ENCODE measurements at places on chromosomes 13 and 19.

GRCh38 chr13:110409581-110409992 is 102.5 kb downstream of the COL4A2 start:
- peaks cover 2% of the 10 kb centered on the region for H3K4me1 ChIP-seq
- no peaks in the 10 kb centered on the region for H3K36me3 ChIP-seq
- no peak overlapping the region for H3K27ac ChIP-seq
- peaks cover 86% of the 10 kb centered on the region for H3K27me3 ChIP-seq

GRCh38 chr13:77966671-77967070 is 48.0 kb upstream of the EDNRB start:
- H3K4me3 ChIP-seq, result no peak overlapping the region
- no peaks in the 10 kb centered on the region for H3K36me3 ChIP-seq
- no peak overlapping the region for H3K27ac ChIP-seq
- H3K27me3 ChIP-seq, result no peaks in the 10 kb centered on the region
- no peak for DNase-seq

DNA sequence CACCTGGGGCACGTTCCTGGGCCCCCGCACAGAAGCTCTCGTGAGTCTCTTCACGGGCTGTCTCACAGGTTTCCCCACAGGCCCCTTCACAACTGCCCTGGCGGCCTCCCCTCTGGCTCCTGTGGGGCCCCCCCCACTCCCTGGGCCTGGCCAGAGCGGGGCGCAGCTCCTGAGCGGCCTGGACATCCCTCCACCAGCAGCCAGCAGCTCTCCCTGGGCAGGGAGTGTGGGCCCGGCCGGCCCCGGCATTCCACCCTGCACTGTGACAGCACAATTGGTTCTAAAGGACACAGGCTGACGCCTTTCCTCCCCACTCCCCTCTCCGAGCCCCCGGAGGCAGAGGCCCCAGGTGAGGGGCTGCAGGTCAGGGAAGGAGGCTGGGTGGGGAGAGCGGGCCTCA is 9.5 kb upstream of the TIMM13 start:
- DNase-seq, result no peak
- H3K27me3 ChIP-seq, result no peaks in the 10 kb centered on the region
- H3K4me3 ChIP-seq, result no peak overlapping the region
- H3K36me3 ChIP-seq, result peaks cover 25% of the 10 kb centered on the region
- H3K27ac ChIP-seq, result no peak overlapping the region

- H3K27ac ChIP-seq, result no peak overlapping the region
- H3K27me3 ChIP-seq, result no peaks in the 10 kb centered on the region
- peaks cover 7% of the 10 kb centered on the region for H3K36me3 ChIP-seq
- H3K4me3 ChIP-seq, result no peak overlapping the region
Measured at GRCh38 chr13:44976196-44976595, 13.1 kb downstream of the NUFIP1 start.

DNA sequence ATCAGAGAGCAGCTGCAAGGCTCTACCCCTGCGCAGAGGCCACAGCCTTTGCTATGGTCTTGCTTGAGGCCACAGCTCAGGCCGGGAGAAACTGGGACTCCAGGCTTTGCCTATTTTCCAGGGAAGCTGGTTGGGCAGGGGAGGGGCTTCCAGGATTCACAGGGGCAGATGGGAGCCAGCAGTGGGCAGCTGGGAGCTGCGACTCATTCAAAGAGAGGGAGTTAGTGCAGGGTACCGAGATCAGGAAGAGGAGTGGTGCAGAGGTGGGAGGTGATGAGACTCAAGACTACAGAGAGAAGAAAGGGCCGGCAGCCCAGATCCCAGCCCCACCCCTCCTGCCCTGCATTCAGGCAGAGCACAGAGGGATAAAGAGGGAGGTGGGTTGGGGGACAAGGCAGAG is 12.1 kb downstream of the ADGRE5 start:
- DNase-seq, result no peak
- H3K36me3 ChIP-seq, result peaks cover 57% of the 10 kb centered on the region
- H3K4me1 ChIP-seq, result peaks cover 14% of the 10 kb centered on the region

DNA sequence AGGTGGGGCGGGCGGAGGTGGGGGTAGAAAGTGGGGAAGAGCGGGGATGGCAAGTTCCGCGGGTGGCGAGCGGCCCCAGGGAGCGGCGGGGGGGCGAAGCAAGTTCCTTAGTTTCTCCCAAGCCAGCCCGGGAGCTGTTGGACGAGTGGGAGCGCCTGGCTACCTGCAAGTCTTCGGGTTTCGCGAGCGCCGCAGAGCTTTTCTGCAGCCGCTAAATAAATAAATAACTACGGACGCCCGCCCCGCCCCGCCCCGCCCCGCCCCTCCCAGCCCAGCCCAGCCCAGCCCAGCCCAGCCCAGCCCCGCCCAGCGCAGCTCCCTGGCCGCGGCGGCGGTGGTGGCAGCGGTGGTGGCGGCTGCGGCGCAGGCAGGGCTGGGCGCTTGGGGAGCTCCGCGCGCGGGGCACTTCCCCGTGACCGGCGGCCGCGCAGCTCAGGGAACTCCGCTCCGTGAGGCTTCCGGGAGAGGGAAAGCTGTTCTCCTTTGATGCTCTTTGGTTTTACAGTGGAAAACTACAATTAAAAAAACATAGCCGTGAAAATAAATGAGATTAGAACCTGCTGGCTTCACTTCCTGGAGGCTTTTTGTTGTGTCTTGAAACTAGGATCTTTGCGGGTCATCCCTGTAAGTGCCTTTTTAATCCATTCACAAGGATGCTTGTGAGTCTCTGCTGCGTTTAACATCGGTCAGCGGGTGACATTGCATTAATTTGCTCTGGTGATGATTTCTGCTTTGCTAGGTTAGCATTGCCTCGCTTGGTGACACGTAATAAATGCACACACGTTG is at the start of gene UBE2L5:
UBE2L5 (plus strand) TSS at position 440 of the 786 bp plus-strand sequence. CDS start 5,498 bp downstream, outside the sequence.
- peak within 1 kb of the TSS; percentile 76 for H3K4me3 ChIP-seq
- peaks cover 13% of the 10 kb centered on the region for H3K4me1 ChIP-seq
- no peaks in the 10 kb centered on the region for H3K36me3 ChIP-seq
- H3K27me3 ChIP-seq, result peaks cover 17% of the 10 kb centered on the region

DNA sequence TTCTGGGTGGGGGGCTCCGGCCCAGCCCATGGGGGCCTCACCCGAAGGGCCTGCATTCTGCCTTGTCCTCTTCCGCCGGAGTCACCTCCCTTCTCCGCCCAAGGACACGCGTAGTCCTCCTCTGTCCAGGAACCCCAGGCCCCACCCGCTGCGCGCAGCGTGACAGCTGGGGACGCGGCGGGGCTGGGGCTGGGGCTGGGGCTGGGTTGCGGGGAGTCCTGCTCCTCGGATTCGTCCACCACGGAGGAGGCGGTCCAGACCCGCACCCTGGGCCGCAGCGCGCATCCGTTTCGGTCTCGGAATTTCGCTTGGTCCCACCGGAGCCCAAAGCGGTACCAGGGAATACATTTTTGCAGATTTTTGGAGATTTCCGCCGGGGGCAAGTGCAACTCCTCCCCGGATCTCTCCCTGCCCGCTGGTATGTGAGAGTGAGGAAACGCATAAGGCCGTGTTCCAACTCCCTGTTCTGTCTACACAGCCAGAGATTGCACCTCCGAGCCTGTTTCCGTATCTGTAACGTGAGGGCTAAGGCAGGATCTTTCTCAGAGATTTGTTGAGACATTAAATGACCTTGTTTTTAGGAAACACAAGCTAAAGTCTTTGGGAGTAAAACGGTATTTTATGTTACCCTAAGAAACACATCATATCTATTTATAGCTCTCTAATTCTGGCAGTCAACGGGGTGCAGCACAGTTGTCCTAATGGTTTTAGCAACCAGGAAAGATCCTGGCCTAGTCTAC is at the start of gene COX7A1:
COX7A1 (minus strand) TSS at position 96 of the 740 bp plus-strand sequence; CDS start at position 56, 40 bp downstream.
- H3K27me3 ChIP-seq, result no peaks in the 10 kb centered on the region
- peaks cover 12% of the 10 kb centered on the region for H3K4me1 ChIP-seq
- DNase-seq, result no peak
- no peak within 1 kb of the TSS for H3K4me3 ChIP-seq

- no peak for DNase-seq
- no peak overlapping the region for H3K4me3 ChIP-seq
- peaks cover 37% of the 10 kb centered on the region for H3K36me3 ChIP-seq
- H3K27ac ChIP-seq, result no peak overlapping the region
- H3K27me3 ChIP-seq, result no peaks in the 10 kb centered on the region
Measured at GRCh38 chr19:3537438-3538240, 1.3 kb upstream of the TEKTIP1 start.

GRCh38 chr19:40270362-40271089 is 14.6 kb downstream of the AKT2 start:
- DNase-seq, result no peak
- H3K27ac ChIP-seq, result no peak overlapping the region
- no peaks in the 10 kb centered on the region for H3K27me3 ChIP-seq
- H3K4me1 ChIP-seq, result peaks cover 34% of the 10 kb centered on the region
- no peak overlapping the region for H3K4me3 ChIP-seq
- peaks cover 17% of the 10 kb centered on the region for H3K36me3 ChIP-seq

DNA sequence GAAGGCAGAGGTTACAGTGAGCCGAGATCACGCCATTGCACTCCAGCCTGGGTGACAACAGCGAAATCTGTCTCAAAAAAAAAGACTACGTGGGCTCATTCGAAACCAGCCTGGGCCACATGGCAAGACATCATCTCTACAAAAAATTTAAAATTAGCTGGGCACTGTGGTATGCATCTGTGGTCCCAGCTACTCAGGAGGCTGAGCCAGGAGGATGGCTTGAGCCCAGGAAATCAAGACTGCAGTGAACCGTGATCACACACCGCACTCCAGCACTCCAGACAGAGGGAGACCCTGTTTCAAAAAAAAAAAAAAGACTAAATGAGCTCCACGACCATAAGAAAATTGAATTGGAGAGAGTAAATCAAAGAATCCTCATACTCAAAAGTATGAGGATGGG is 53.1 kb downstream of the SLC7A1 start:
- H3K27me3 ChIP-seq, result no peaks in the 10 kb centered on the region
- no peak overlapping the region for H3K27ac ChIP-seq
- H3K4me3 ChIP-seq, result no peak overlapping the region
- H3K36me3 ChIP-seq, result peaks cover 13% of the 10 kb centered on the region
- no peak for DNase-seq
- peaks cover 17% of the 10 kb centered on the region for H3K4me1 ChIP-seq

GRCh38 chr19:7818806-7819205 is 11.2 kb upstream of the EVI5L start:
- peaks cover 69% of the 10 kb centered on the region for H3K27me3 ChIP-seq
- no peak overlapping the region for H3K4me3 ChIP-seq
- H3K27ac ChIP-seq, result no peak overlapping the region
- peaks cover 8% of the 10 kb centered on the region for H3K36me3 ChIP-seq
- H3K4me1 ChIP-seq, result peaks cover 28% of the 10 kb centered on the region

DNA sequence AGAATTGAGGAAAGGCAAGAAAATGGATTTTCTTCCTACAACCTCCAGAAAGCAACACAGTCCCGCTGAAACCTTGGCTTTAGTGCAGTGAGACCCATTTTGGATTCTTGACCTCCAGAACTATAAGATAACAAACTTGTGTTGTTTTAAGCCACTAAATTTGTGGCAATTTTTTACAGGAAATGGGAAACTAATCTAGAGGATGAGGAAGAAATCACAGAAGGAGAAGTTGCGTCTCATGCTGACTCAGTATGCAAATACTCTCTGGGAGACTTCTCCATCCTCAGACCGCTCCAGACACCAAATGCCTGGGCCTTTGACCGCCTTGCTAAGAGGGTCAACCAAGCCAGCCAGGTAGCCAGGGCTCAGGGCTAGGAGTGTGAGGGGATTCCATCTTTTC is 13.1 kb upstream of the CEACAM16 start:
- H3K27ac ChIP-seq, result no peak overlapping the region
- H3K4me3 ChIP-seq, result no peak overlapping the region
- peaks cover 35% of the 10 kb centered on the region for H3K27me3 ChIP-seq
- H3K4me1 ChIP-seq, result peaks cover 19% of the 10 kb centered on the region
- no peak for DNase-seq

DNA sequence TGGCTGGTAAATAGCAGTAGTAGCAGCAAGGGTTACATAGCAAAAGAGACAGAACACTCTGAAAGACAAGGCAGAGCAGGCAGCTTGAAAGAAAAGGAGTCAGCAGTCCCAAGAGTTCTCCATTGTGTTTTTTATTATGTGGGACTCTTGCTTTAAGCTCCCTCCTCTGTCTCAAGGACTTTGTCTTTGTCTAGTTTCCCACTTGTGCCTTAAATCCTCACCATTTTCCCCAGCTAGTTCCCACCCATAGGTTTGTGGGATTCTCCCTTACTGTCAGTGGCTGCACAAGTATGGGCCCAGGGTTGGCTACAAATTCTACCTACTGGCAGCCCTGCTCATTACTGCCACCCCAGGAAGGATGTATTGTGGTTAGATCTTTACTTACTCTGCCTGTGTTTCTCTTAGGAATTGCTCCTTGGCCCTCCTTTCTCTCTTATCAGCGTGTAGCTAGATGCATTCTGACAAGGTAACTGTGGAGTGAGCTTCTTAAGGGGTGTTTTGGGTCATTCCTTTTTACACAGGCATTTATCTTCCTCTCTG is 413.4 kb upstream of the PCDH9 start:
- no peaks in the 10 kb centered on the region for H3K27me3 ChIP-seq
- DNase-seq, result no peak
- no peak overlapping the region for H3K27ac ChIP-seq
- no peaks in the 10 kb centered on the region for H3K36me3 ChIP-seq

- no peak overlapping the region for H3K27ac ChIP-seq
- DNase-seq, result no peak
- H3K4me3 ChIP-seq, result no peak overlapping the region
- no peaks in the 10 kb centered on the region for H3K27me3 ChIP-seq
Measured at GRCh38 chr19:2866495-2867024, 575 bp upstream of the ZNF556 start.

GRCh38 chr19:14112051-14112808 is 5.3 kb downstream of the PRKACA start:
- no peak for DNase-seq
- H3K4me3 ChIP-seq, result no peak overlapping the region
- H3K36me3 ChIP-seq, result no peaks in the 10 kb centered on the region
- peaks cover 52% of the 10 kb centered on the region for H3K4me1 ChIP-seq

- H3K4me3 ChIP-seq, result no peak overlapping the region
- peaks cover 3% of the 10 kb centered on the region for H3K36me3 ChIP-seq
- no peak overlapping the region for H3K27ac ChIP-seq
- peaks cover 14% of the 10 kb centered on the region for H3K4me1 ChIP-seq
Measured at GRCh38 chr19:49713236-49713845, 22.4 kb downstream of the CPT1C start.

GRCh38 chr19:15304140-15304705 is 28.1 kb downstream of the BRD4 start:
- H3K4me1 ChIP-seq, result peaks cover 64% of the 10 kb centered on the region
- no peak for DNase-seq
- no peak overlapping the region for H3K4me3 ChIP-seq
- H3K27ac ChIP-seq, result peak overlapping the region; percentile 38
- no peaks in the 10 kb centered on the region for H3K27me3 ChIP-seq

DNA sequence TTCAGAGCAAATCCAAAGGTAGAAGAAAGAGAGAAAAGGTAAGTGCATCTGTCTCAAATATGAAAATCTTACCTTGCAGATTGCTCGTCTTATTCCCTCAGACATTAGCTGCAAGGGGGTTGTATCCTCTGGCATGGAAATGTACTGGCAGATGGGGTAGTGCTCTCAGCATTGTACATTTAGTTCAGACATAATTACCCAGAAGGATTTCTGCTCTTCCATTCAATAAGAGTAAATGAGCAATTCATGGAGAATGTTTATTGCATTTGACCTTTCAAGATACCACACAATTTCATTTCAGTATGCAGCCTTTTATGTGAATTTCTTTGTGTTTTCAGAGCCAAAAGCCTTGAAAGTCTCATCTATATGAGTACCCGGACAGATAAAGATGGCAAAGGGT is 63.8 kb downstream of the SCEL start:
- no peaks in the 10 kb centered on the region for H3K27me3 ChIP-seq
- DNase-seq, result no peak
- H3K27ac ChIP-seq, result no peak overlapping the region
- H3K4me1 ChIP-seq, result no peaks in the 10 kb centered on the region
- no peaks in the 10 kb centered on the region for H3K36me3 ChIP-seq
- no peak overlapping the region for H3K4me3 ChIP-seq
